Left hindlimb (tissue), 1 donor: ENCODE measurements at places on chromosomes 2 and 18.

- no peak for DNase-seq
Observed at GRCh38 chr2:73830871-73831401, 2.2 kb downstream of the STAMBP start.

DNA sequence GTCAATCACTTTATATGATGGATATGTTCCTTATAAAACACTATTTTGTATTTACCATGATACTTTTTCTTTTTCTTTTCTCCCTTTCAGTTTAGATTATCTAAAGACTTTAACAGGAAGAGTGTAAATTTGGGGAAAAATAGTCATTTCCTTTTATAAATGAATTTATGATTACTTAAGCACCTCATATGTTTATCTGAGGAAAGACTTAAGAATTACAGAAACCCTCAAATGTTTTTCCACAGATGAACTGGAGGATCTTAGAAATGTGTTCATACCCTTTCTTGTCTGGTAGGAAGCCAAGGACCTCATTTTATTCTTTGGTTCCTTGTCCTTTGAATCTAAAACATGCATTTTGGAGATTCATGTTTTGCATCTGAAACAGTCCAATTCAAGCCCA, 36.7 kb downstream of the MAPRE2 start:
- DNase-seq: no peak

GRCh38 chr2:27001950-27002349, 30.8 kb upstream of the TMEM214 start:
- no peak for DNase-seq

DNA sequence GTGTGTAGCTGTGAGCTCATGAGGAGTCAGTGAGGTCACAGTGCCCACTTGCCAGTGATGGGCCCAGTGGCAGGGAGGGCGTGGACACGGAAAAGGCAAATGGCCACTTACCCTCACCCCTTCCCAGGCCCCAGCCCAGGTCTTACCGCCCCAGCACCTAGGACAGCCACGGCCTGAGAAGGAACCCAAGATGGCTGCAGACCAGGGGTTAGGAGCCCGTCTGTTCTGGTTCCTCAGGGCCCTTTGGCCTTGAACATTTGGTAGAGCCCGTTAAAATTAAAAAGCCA, 74.1 kb downstream of the EMX1 start:
- DNase-seq: no peak

DNA sequence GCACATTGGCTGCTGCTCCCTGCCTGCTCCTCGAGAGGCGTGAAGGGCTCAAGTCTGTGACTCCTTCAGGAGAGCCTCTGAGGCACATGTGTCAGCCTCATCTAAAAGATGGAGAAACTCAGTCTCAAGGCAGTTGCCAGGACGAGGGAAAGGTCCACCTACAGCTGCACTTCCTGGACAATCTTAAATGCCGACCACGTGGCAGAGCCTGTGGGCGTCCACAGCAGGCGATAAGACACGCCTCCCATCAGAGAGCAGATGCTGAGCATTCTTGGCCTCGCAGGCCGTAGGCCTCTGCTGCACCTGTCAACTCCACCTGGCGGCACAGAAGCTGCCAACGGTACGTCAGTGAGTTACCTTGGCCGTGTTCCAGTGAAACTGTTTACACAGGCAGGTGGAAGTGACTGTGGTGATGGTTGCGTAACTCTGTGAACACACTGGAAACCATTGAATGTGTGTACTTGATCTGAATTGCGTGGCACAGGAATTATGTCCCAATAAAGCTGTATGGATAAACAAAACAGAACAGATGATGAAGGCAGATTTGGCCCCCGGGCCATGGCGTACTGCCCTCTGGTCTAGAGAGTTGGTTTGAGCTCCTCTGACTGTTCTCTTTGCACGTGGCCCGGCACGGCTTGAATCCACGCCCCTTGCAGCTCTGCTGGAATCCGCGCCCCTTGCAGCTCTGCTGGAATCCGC, 114.5 kb downstream of the RNF144A start:
- DNase-seq: peak; percentile 61

- DNase-seq: no peak
Observed at GRCh38 chr2:9556121-9556743, 602 bp upstream of the ADAM17 start.

- no peak for DNase-seq
Observed at GRCh38 chr2:127205218-127206125, 14.6 kb downstream of the CYP27C1 start.

DNA sequence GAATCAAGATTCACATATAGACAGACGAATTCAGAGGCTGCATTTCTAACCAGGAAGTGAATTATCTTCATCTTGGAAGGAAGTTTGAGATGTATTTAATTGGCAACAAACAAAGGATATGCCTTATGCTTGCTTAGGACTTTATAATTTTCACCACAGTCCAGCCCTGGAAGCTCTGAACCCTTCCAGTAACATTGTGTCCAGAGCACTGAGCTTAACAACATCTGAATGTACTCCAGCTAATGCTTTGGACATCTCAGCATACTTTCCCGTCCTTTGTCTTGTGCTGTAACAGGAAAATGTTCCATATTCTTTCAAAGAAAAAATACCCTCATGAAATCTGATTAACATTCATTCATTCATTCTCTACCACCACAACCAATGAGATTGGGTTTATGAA, 136.3 kb upstream of the SPATS2L start:
- no peak for DNase-seq

DNA sequence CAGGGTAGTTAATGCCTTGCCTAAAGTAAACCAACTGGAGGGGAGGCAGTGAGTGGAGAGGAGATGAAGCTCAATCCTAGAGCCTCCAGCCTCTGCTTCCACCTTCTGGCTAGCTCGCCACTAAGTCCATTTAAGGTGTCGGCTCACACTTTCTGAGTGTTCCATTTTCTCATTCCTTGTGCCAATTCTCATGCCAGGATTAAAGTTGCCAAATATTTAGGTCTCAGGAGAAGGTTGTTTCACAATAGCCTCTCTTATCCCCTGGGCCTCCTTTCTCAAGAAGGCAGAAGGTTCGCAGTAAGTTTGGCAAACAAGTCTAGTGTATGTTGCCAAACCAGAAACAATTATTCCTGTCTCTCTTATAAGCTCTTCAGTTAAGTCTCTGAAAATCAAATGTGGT, 57.2 kb downstream of the TACR1 start:
- DNase-seq: no peak

DNA sequence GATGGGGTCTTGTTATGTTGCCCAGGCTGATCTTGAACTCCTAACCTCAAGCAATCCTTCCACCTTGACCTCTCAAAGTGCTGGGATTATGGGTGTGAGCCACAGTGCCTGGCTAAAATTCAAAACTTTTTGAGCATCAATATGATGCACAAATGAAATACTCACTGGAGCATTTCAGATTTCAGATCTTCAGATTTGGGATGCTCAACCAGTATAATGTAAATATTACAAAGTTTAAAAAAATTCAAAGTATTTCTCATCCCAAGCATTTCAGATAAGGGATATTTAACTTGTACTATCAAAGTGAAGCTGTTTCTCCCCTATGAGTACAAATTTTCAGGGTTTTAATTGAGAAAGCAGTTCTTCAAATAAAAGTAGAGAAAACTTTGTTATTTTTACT, 164.1 kb upstream of the CCDC68 start:
- no peak for DNase-seq

- DNase-seq: no peak
Observed at GRCh38 chr2:26088038-26088643, 54.3 kb downstream of the RAB10 start.

DNA sequence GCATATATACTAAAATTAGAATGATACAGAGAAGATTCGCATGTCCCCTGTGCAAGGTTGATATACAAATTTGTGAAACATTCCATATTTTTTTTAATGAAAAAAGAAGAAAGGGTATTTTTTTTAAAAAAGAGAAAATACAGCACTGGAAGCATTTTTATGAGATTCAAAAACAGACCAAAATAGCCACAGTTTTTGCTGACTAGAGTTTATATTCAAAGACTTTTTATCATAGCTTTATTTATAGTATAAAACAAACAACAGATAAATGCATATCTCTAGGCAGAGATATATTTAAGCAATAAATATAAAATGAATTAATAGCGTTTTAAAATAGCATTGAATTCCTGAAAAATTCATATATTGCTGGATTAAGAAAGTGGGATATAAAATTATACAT, 436.5 kb upstream of the ACVR2A start:
- DNase-seq: no peak

- no peak for DNase-seq
Observed at GRCh38 chr2:199951023-199951422, 4.3 kb downstream of the TYW5 start.

DNA sequence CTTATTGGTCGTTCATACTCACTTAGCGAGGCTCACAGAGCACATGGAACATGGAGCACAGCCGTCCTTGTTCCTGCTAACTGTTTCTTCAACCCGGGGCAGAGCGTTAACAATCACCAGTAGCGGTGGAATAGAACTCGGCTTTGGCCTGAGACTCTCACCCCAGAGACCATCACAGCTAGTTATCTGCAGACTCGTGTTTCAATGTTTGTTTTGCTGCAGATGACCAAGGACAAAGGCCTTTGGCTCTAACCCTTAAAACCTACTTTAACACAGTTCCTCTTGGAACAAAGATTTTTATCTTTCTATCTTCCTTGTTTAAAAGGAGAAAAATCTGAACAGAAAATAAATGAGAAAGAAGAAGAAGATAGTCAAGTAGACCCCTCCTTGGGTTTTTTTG, 320.2 kb upstream of the UBE2E3 start:
- DNase-seq: no peak

DNA sequence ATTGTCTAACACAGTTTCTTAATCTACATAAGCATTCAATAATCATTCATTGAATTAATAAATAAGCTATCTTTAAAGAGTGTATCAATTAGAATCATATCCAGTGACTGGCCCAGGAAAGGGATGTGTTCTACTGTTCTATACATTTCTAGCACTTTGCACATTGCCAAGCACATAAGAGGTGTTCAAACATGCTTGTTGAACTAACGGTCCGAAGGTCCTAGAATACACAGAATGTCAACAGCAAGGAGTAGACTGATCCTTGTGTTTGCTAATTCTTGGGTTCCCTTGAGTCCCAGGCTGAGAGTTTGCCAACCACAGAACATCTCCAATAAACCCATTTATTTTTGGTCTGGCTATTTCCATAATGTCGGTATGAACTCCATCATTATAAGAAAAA, 331.7 kb upstream of the DCC start:
- no peak for DNase-seq

GRCh38 chr2:66455490-66455889, 20.6 kb downstream of the MEIS1 start:
- no peak for DNase-seq

GRCh38 chr2:241087420-241088268, 14.4 kb downstream of the MTERF4 start:
- no peak for DNase-seq

DNA sequence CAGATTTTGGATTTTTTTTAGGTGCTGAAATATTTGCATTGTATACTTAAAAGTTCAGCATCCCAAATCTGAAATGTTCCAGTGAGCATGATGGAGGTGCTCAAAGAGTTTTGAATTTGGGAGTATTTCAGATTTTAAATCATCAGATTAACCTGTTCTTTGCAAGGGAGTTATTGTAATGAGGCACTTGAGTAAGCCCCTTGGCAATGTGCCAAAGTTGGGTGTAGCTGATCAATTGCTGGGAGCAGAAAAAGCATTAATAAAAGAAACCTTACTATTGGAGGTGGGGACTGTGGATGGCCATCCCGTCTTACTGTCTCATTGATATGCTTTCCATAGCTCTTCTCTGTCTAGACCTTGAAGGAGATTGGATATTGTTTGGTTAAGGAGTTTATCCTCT, 28.3 kb downstream of the MALT1 start:
- DNase-seq: no peak

GRCh38 chr2:20428717-20429490, 18.0 kb upstream of the RHOB start:
- no peak for DNase-seq

DNA sequence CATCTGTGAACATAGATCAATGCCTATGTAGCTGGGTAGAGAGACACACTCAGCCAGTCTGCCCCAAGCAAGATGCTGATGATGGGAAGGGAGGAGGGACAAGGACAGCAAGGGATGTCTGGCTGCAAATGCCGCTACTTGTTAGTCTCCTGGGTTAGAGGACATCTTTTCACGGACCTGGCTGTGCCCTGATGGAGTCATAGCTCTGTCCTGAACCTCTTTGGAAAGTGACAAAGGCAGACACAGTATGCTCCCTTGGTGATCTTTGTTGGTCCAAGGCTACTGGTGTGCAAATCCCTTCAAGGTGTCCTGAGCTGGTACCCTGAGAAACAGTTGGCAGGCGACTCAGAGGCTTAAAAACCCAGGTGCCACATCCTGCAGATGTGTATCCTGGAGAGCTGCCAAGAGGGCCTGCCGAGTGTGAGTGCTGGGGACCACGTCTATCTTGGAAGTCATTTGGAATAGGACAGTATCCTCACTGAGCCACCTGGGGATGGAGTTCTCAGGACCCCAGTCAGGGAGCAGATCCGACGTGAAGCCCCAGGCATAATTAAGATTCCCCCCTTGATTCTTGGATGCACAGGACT, 10.8 kb downstream of the FOSL2 start:
- no peak for DNase-seq

- no peak for DNase-seq
Observed at GRCh38 chr2:100040906-100041305, 101.5 kb downstream of the AFF3 start.

- no peak for DNase-seq
Observed at GRCh38 chr18:78410094-78410786, 569.4 kb upstream of the SALL3 start.

DNA sequence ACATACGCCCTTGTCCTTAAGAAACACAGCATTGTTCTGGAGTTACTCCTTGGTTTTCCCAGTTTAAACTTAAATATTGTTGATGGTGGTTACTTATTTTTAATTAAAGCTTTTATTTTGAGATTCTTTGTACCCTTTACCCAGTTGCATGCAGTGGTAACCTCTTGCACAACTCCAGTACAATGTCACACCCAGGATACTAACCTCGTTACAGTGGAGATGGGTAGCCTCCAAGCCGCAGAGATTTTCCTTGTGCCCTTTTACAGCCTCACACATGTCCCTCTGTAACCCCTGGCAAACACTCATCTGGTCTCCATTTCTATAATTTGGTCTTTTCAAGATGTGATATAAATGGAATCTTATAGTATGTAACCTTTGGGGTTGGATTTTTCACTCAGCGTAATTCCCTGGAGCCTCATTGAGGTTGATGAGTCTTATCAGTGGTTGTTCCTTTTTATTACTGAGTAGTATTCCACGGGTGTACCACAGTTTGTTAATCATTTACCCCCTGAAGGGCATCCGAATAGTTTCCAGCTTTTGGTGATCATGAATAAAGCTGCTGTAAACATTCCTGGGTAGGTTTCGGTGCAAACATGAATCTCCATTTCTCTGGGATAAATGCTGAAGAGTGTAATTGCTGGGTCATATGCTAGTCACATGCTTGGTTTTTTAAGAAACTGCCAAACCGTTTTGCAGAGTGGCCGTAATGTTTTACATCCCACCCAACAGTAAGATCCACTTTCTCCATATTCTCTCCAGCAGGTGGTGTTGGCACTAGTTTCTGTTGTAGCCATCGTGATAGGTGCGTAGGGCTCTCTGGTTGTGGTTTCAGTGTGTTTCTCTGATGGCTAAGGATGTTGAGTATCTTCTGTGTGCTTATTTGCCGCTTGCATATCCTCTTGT, 68.6 kb downstream of the DGKD start:
- DNase-seq: no peak

GRCh38 chr2:144510294-144510991, 9.5 kb downstream of the ZEB2 start:
- DNase-seq: no peak

- no peak for DNase-seq
Observed at GRCh38 chr2:98464772-98465310, 20.2 kb downstream of the INPP4A start.

GRCh38 chr2:12151716-12152115, 405.3 kb downstream of the LPIN1 start:
- DNase-seq: no peak
